ENCODE measurements at places on chromosomes 3 and 15. TPM values are rescaled to one million over a fixed set of nuclear protein-coding genes. Genes with fewer than 3 reads are reported as not detected.

NANOGP8 gene
- not detected for total RNA-seq

SLCO2A1 gene
- under 0.01 TPM for total RNA-seq

ADAMTS7 gene
- 18.8 TPM for total RNA-seq

DISP2 gene
- total RNA-seq = 0.17 TPM

ST8SIA2 gene
- not detected for total RNA-seq

XCR1 gene
- not detected for total RNA-seq

All from smooth muscle cell of the pulmonary artery (primary cell).